Renal cortical epithelial cell (primary cell): ENCODE measurements at places on chromosomes 5 and 9.

- peak; percentile 18 for DNase-seq
These were observed 353.6 kb downstream of the BNC2 start for GRCh38 chr9:16516891-16517290.

DNA sequence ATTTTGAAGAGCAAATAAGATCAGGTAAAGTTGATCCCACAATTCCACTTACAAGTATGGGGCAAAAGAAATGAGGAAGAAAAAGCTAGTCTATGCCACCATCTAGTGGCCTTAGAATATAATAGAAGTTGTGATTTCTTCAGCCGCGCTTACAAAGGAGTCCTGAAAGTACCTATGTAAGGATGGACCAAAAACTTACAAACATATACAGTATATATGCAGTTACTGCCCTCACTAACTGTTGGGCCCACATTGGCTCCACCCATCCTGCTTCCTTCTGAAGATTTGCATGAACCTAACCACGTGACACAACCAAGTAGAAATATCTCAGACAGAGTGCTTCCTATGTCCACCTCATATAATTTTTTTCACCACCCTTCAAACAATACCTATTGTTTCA lies 11.7 kb upstream of the OR13D1 start:
- DNase-seq: peak; percentile 59

DNA sequence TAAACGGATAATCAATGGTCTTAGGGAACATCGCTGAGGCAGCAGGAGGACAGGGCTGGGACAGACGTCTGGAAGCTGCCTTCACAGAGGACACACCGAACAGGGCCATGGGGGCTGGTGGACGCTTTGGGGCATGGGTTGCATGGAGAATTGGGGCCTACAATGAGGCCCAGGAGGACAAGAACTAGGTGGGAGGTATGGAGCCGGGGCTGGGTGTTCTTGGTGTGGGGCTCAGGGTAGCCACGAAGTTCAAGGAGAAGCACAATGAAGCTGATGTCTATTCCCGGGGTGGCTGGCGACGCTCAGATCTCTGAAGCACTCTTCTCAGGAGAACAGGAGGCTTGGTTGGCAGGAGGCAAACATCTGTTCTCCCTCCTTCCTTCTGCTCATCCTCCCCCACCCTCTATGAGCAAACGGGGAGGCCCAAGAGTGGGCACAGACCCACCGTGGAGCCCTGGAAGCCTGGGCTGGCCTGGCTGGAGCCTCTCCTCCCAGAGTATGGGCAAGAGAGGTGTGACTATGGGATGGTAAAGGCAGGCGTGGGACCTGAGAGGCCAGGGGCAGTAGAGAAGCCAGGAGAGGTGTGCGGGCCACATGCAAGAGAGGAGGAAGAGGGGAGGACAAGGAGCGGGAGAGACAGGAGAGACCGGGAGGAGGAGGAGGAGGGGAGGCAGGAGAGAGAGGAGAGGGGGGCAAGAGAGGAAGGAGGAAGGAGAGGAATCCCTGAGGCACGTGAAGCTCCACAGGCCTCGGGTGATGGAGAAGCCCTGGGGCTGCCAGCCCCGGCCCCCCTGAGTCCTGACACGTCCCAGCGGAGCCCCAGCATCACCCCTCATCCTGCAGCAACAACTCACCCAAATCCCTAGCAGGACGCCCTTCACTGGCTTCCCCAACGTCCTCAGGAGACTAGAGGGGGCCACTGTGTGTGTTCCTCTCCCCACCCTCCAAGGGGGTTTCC lies 159.1 kb downstream of the OLFM1 start:
- DNase-seq: no peak

DNA sequence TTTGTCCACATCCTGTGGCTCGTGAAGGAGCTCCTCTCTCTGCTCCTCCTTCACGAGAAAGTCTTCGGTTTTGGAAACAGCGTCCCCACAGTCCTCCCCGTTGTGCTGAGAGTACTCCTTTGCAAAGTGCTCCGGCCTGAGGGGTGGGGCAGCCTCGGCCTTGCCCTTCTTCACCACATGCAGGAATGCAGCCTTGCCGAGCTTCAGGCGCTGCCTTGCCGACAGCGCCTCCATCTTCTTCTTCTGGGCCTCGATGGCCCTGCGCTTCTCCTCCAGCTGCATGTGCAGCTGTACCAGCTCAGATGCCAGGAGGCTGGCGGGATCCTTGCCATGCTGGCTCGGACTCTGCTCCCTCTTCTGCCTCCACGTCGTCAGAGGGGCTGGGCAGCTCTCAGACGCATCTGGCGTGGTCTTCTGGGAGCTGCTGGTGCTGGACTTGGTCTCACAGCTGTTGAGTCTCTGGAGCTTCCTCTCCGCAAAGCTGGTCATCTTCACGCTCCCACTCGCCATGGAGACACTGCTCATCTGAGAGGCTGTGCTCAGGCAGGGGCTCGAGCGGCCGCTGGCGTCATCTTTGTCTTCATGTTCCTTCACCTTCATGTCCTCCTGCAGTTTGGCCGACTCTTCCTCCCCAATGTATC lies 85.5 kb downstream of the CAMSAP1 start:
- DNase-seq: no peak

- DNase-seq: no peak
These were observed 11.4 kb downstream of the KYAT1 start for GRCh38 chr9:128870128-128870940.

GRCh38 chr5:84304599-84304998 lies 80.1 kb downstream of the EDIL3 start:
- DNase-seq: peak; percentile 25

GRCh38 chr9:135228983-135229625 lies 141.6 kb downstream of the OLFM1 start:
- no peak for DNase-seq
